Left renal cortex interstitium (tissue), 4 donors: ENCODE measurements at places on chromosomes 3 and 15. TPM values are rescaled to one million over a fixed set of nuclear protein-coding genes. Genes with fewer than 3 reads are reported as not detected.

DNA sequence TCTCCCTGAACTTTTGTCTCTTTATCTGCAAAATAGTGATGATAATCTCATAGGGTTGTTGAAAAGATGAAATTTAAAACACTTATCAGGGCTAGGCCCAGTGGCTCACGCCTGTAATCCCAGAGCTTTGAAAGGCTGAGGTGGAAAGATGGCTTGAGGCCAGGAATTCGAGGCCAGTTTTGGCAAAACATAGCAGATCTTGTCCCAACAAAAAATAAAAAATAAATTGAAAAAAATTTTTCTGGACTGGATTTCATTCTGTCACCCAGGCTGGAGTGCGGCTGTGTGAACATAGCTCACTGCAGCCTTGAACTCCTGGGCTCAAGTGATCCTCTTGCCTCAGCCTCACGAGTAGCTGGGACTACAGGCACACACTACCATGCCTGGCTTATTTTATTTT is 29.6 kb downstream of the LMLN start:
- no peak for DNase-seq

- DNase-seq, result no peak
Measured at GRCh38 chr3:145776782-145777408, 384.1 kb downstream of the PLOD2 start.

MRPS22 gene
- polyA plus RNA-seq, result 62.0 TPM

DNA sequence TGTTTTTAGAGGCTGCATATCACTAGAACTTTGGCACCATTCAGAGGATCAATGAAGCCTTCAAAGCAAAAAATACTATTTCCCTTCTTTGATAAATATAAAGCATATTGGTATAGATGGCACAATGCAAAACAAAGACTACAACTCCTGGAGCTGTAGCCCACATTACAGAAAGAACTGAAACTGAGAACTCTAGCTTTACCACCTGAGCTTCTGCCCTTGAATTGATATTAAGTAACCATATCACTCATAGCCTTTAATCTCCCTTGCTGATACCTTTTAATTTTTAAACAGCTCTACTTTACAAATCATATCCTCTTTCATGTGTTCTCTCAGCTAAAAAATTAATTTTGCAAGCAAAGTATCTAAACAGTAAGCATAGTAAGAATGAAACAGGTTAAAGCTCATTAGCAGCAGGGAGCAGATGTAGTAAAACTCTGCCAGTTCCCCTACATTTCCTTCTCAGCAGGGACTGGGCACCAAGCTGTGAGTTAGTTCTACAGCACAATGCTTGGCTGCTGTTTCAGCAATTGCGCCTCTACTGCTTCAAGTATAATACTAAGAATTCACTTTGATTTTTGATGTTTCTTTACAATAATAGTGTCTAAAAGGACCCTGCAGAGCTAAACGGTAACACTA is 97.9 kb upstream of the NANOGP8 start:
- DNase-seq, result no peak

- DNase-seq, result no peak
Measured at GRCh38 chr15:64461721-64462162, 1.4 kb downstream of the ZNF609 start.

- DNase-seq, result no peak
Measured at GRCh38 chr3:159174715-159175692, 373.1 kb downstream of the MFSD1 start.

SNURF gene
- polyA plus RNA-seq, result 17.7 TPM

DNA sequence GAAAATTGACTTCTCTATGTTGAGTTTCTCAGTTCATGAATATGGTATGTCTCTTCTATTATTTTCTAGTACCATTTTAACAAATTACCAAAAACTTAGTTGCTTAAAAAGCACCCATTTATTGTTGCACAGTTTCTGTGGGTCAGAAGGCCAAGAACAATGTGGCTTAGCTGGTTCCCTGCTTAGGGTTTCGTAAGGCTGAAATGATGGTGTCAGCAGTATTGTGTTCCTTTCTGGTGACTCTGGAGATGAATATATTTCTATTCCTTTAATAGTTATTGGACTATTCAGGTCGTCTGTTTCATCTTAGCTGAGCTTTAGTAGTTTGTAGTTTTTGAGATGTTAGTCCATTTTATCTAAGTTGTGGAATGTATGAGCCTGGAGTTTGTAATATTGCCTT is 44.9 kb downstream of the IL1RAP start:
- DNase-seq, result no peak

DNA sequence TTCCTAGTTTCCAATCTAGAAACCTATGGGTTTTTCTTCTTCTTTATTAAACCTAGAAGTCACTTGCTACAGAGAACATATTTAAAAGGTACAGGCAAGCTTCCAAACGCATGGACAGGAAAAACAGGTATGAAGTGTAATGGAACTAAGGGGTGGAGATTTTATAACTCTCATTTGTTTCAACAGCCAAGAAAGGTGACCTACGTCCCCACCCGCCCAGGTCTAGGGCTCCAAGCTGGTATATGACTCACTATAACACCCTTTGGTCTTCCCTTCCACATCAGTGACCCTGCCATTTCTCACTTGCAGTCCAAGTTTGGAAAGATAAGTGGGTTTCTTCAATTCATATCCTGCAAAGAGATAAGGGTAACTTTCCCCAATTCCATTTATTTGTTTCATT is 6.0 kb upstream of the LIPH start:
- no peak for DNase-seq

SAXO2 gene
- 4.4 TPM for polyA plus RNA-seq

DNA sequence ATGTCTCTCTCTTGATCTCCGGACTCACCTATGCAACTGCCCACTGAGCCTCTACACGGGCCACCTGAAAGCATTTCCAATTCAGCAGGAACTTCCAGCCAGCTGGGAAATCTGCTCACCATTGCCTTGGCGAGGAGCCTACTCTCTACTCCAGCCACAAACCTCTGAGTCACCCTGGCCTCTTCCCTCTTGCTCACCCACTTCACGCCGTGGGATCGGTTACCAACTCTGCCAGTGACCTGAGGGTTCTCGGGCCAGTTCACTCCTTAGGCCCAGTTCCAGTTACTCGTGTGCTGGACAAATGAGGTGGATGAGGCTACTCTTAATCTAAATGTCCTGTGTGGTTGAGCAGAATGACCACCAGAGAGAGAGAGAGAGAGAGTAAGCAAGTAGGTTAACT is 70.1 kb downstream of the CEMIP start:
- DNase-seq, result no peak

DNA sequence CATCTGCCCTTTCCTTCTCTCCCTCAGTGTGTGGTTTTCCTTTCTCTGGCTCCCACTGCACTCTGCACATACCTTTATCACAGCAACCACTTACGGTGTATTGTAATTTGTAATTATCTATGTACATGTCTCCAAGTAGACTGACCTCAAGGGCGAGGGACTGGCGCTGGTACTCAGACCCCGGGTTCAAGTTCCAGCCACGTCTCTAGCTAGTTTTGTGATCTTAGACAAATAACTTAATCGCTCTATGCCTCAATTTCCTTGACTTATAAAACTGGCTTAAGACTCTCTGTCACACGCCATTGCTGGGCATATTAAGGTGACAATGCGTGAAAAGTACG is 607 bp upstream of the SENP2 start:
- no peak for DNase-seq

ABHD14A gene
- polyA plus RNA-seq, result 28.1 TPM

NUP210 gene
- polyA plus RNA-seq, result 24.6 TPM

GCNT3 gene
- 0.68 TPM for polyA plus RNA-seq

- no peak for DNase-seq
Measured at GRCh38 chr3:116141724-116142123, 303.6 kb downstream of the LSAMP start.

DNA sequence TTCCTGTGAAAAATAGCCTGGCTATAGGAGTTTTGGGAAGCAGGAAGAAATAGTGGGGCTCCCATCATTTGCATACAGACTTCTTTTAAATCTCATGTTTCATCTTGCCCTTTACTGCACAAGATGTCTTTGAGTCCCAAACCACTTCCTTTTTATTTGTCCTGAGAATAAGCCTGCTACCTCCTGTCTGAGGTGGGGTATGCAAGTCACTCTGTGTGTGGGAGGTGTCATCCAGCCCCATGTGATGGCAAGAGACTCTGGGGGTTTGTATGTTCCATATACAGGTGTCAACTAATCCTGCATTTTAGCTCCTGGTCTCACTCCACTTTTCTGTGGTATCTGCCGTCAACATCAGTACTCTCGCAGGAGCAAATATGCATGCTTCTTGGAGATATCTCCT is 102.0 kb downstream of the OTOL1 start:
- DNase-seq, result no peak

- DNase-seq, result no peak
Measured at GRCh38 chr15:40084650-40085049, 24.0 kb downstream of the BMF start.

DNA sequence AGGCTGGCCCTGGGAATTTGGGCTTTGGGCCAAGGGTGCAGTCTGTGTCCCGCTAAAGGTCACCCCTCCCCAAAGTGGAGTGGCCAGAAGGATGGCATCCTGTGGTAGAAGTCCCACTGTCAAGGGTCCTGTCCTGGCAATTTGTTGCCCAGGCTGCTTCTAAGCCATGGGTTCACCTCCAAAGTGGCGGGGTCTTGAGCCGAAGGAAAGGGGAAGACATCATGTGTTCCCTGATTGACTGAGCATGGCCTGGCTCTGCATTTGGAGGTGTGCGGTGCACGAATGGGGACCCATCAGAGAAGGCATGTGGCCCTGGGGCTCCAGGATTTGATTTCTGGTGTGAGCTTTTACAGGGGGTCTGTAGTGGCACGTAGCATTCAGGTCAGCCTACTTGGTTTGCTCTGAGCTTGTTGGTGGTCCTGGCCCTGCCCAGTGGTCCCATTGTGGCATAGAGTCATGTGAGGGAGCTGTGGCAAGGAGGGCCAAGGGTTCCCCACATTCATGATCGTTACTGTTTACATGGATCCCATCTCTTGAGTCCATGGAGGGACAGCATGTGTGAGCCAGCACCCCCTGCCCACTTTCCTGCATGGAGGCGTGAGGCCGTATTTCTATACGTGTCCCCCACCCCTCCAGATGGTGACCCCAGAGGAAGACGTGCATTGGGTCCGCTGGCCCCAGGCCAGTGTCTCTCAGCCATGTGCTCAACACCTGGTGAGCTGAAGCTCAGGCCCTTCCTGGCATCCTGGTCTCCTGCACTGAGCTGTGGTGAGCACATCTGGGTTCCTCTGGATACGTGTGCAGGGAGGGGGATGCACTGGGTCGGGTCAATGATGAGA is 225.1 kb downstream of the SNRPN start:
- no peak for DNase-seq

DNA sequence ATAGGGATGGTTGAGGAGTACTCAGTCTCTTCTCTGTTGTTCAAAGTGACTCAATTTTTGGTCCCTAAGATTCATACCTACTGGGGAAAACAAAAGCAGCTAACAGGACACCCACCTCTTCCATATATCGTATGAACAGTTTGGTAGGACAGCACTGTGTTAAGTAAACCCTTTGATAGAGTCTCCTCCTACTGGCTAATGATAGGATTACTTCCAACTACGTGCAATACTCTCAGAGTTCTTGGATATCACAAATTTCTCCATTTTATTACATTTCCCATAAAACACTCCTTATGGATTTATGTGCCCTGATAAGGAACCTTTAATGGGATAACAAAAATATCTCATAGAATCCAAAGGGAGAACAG is 200.2 kb upstream of the GOLGA6L4 start:
- DNase-seq, result no peak

LRRC34 gene
- polyA plus RNA-seq, result 11.5 TPM

DNA sequence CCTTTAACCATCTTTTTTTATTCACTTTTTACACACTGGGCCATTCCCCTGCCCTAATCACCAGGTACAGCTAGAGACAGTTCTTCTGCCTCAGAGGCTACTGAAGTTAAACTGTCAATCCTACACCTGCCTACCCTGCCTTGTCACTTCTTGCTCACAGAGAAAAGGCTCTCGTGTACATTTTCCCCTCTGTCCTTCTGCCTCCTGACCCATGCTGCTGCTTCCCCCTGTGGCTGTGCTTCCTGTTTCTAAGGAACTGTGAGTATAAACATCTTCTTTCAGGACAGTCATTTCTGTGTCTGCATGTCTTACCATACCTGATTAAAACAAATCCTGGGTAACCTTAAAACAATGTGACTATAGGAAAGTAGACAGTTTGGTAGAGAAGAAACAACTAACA is 236.4 kb upstream of the MRPL3 start:
- no peak for DNase-seq

GRCh38 chr3:172260381-172260780 is 187.9 kb downstream of the GHSR start:
- DNase-seq, result no peak

- DNase-seq, result no peak
Measured at GRCh38 chr15:97129674-97130073, 799.2 kb downstream of the NR2F2 start.

CAMKV gene
- 0.19 TPM for polyA plus RNA-seq

- no peak for DNase-seq
Measured at GRCh38 chr15:79572691-79573404, 140.7 kb downstream of the MINAR1 start.

- DNase-seq, result no peak
Measured at GRCh38 chr15:58501006-58501405, 69.2 kb downstream of the LIPC start.

- no peak for DNase-seq
Measured at GRCh38 chr15:96358821-96359615, 28.5 kb downstream of the NR2F2 start.

GRCh38 chr3:184700759-184701158 is 11.1 kb downstream of the MAGEF1 start:
- DNase-seq, result no peak

CCDC71 gene
- 23.4 TPM for polyA plus RNA-seq

DNA sequence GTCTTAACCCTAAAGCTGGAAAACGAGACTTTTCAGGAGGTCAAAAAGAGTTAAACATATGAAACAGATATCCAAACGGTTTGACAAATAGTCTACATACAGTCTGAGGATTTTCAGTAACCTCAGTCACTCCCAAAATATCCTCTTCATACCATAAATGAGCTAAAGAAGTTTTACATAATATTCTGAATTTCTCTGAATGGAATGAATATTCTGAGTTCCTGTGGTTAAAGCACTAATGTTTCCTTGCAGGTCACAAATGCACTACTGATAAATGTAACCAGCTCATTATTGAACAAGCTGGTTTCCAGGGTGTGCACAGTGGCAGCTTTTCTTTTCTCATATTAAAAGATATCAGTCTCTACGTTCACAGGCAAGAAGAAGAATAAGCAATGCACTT is 137.4 kb upstream of the POU1F1 start:
- no peak for DNase-seq

DNA sequence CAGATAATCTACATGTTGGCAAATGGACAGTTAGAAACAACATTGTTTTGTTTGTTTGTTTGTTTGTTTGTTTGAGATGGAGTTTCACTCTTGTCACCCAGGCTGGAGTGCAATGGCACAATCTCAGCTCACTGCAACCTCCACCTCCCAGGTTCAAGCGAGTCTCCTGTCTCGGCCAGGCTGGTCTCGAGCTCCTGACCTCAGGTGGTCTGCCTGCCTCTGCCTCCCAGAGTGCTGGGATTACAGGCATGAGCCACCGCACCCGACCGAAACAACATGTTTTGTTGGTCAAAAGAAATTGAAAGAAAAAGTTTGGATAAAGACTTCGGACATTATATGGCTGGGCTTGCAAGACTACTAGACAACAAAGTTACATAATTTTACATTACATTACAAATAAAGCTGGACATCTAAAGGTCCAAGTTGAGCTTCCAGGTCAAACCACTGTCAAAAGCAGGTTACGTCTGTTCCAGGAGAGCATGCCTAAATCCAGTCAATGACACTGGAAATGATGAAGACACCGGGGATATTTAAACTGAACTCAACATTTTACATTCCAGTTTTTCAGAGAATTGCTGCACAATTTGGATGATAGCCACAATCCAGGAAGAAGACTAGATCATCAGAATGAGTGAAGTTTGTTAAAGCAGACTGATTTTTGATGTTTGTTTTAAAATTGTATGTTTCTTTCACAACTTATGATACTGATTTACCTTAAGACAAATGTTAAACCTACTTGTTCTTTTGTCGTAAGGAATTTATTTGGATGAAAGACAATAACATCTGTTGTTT is 18.6 kb downstream of the SERP1 start:
- DNase-seq, result no peak
